NCI-H82 (cell line): ENCODE measurements at places on chromosomes 5 and 9.

DNA sequence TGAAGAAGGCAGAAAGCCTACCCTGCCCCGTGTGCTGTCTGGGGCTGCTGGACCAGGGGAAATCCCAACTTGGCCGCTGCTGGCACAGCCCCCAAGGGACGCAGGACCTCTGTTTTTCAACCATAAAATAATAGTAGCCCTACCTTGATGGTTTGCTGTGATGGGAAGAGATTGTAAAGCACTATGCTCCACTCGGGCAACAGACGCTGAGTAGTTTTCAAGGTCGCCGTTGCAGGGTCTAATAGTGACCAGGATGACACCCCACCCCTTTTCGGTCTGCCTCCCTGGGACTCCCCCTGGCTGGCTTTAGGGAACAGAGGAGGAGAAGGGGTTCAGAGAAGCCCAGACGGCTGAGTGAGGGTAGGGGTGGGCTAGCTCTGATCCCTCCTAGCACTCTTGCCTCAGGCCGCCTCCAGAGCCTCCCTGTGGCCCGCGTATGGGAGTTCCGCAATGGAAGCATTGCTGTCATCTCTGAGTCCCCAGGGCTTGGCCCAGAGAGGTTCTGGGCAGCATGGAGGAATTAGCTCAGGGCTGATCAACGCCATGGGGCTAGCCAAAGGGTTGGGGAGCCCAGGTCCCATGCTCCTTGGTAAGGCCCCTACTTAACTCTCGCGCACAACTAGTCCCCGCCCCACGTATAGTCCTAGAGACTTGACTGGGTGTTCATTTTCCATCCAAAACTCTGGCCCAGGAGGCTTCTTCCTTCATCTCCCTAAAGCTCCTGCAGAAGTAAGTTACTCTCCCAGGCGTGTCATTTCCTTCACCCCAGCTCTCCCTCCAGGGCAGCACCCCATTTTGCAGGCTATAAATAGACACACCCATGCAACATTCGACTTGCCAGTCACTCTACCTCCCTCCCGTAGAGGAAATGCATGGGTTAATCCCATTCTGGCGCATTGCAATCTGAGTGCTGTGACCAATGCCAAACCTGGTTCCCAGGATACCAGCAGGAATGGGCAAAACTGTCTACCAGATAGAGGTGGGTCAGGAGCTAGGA is 1.1 kb upstream of the IRF1 start:
- DNase-seq = no peak

DNA sequence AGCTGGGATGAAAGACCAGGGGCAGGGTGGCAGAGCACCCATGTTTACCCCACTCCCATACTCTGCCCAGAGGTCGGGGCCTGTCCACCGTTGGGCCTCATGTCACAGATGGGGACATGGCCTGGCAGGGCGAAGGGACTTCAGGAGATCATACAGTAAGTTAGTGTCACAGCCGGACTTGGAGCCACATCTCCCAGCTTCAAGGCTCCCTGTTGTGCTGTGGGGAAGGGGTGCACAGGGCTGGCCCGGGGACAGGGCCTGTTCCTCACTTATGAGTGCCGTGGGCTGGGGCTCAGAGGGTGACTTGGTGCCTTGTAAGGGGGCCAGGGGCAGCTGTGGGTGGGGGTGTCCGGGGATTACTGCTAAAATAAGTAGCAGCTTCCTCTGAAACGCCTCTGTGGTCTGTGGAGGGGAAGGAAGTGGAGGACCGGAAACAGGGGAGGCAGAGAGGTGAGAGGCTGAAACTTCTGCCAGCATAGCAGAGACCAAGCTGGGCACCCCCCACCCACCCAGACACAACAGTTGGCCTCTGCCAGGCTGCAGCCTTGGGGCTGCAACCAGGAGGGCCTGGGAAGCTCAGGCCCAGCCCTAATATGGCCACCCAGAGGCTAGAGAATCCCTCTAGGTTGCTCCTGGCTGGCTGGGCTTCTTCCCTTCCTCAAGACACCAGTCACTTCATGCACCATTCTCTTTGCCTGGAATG is 41.1 kb upstream of the NEK6 start:
- DNase-seq = no peak

DNA sequence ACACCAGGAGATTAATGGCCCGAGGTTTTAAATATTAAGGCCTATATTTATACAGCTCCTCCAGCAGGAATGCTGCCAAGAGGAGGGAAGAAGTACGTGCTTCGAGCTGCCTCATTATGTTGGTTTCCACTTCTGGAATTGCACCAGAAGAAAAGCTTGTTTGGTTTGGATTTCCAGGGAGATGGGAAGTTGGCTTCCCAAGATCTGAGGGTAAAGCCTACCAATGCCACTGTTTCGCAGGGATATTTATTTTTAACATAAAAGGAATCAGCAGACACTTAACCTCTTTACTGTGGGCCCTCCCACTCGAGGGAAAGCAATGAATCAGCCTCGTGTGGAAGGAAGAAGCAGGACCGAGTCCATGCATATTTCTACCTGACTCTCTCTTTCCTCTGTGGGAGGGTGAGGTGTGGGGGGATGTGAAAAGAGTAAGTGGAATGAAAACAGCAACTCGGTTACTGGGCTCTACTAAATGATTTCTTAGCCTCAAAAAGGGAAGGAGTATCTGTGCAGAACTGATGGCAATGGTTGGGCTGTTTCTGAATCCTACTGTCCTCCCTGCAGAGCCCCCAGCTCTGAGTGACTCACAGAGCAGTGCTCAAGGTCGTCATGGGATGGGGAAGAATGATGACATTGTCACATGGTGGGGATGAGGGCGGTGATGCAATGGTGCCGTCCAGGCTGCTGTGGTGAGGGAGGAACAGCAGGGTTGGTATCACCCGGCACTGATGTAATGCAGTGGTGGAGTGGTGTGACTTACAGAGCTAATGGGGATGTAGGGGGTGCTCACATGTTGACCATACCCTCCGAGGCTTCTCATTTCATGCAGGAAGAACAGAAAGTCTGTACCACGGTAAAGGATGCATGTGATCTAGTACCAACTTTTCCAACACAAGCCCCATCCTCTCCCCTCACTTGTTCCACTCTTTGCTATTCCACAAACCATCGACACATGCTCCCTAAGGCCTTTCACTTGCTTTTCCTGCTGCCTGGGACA is 215.0 kb upstream of the PANK3 start:
- DNase-seq = peak; percentile 3

DNA sequence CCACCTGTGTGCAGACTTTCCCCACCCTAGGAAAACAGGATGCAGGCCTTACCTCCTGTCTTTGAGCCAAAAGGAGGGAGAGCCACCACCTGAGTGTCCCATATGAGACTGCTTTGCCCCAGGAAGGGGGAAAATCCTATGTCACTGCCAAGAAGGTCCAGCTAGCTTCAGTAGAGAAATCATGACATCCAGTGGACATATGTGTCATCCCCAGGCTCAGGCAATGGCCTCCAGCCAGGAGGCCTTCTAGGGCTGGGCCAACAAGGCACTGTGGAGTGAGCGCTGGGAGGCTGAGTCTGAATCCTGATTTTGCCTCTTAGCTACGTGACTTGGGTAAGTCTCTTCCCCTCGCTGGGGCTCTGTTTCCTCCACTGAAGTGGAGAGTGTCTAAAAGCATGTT is 60.2 kb downstream of the SMIM23 start:
- DNase-seq = no peak
